ENCODE measurements at places on chromosomes 2 and 18. TPM values are rescaled to one million over a fixed set of nuclear protein-coding genes. Genes with fewer than 3 reads are reported as not detected.

IL18RAP gene
- 0.21 TPM for total RNA-seq

IL1R1 gene
- 22.9 TPM for total RNA-seq

UGT1A10 gene
- not detected for total RNA-seq

GMPPA gene
- total RNA-seq: 26.6 TPM

EML6 gene
- total RNA-seq: 1.9 TPM

MFSD2B gene
- total RNA-seq: not detected

ARHGEF4 gene
- total RNA-seq: 81.4 TPM

SLC23A3 gene
- total RNA-seq: 0.68 TPM

UNC80 gene
- total RNA-seq: 0.21 TPM

MAPRE3 gene
- 9.8 TPM for total RNA-seq

GREB1L gene
- 1.6 TPM for total RNA-seq

CDH7 gene
- total RNA-seq: under 0.01 TPM

LRRC30 gene
- total RNA-seq: not detected

HOXD11 gene
- not detected for total RNA-seq

DAPL1 gene
- not detected for total RNA-seq

HMSD gene
- total RNA-seq: not detected

PJVK gene
- total RNA-seq: 2.4 TPM

SCYGR4 gene
- total RNA-seq: not detected

TDRD15 gene
- total RNA-seq: not detected

ITPRID2 gene
- 164 TPM for total RNA-seq

ASXL3 gene
- 0.14 TPM for total RNA-seq

EPAS1 gene
- 223 TPM for total RNA-seq

BCL11A gene
- 14.9 TPM for total RNA-seq

RAB17 gene
- total RNA-seq: 1.5 TPM

SOX11 gene
- total RNA-seq: under 0.01 TPM

GPR75 gene
- 2.6 TPM for total RNA-seq

DLX2 gene
- 0.28 TPM for total RNA-seq

UCN gene
- total RNA-seq: 1.0 TPM

CCDC121 gene
- total RNA-seq: 1.2 TPM

SP9 gene
- total RNA-seq: not detected

CROCC2 gene
- not detected for total RNA-seq

REEP1 gene
- under 0.01 TPM for total RNA-seq

MC4R gene
- total RNA-seq: not detected

CYP26B1 gene
- 2.8 TPM for total RNA-seq

SEC11C gene
- total RNA-seq: 105 TPM

DLX1 gene
- total RNA-seq: 0.14 TPM

SMC6 gene
- total RNA-seq: 36.9 TPM

CIDEA gene
- total RNA-seq: 5.5 TPM

ALPP gene
- not detected for total RNA-seq

PLCL1 gene
- under 0.01 TPM for total RNA-seq

CNTNAP5 gene
- total RNA-seq: not detected

DSG3 gene
- 765 TPM for total RNA-seq

MLPH gene
- 1.4 TPM for total RNA-seq

SERPINB10 gene
- 0.43 TPM for total RNA-seq

DSC2 gene
- total RNA-seq: 226 TPM

ZSWIM2 gene
- not detected for total RNA-seq

IL36RN gene
- total RNA-seq: 2.0 TPM

DCDC2C gene
- total RNA-seq: not detected

MALL gene
- total RNA-seq: 38.3 TPM

PRADC1 gene
- total RNA-seq: 4.8 TPM

TUBB8B gene
- under 0.01 TPM for total RNA-seq

All from nasal cavity respiratory epithelium epithelial cell of viscerocranial mucosa (primary cell).